ENCODE measurements at places on chromosomes 12 and 14.

GRCh38 chr12:95996034-95996658 is at the start of gene HAL:
HAL (minus strand) TSS chr12:95996344; CDS start chr12:95995910, 434 bp downstream.
- DNase-seq, result no peak

GRCh38 chr12:132139912-132140311 is 4.2 kb downstream of the DDX51 start:
- no peak for DNase-seq

DNA sequence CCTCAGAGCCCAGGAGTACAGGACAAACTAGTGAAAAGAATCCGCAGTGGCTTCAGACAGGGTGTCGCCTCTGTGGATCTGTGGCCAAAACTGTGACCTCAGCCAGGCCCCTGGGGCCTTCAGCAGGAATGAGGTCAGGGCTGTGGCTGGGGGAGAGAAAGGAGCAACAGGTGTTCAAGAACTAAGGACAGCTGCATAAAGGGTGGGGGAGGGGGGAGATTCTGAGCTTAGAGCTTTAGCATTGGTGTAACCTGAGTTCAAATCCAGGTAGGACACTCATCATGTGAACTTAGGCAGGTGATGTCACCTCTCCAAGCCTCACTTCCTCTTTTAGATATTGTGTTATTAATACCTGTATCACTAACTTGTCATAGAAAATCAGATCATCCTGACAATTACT is 40.9 kb upstream of the CORO1C start:
- DNase-seq, result no peak

- peak; percentile 37 for DNase-seq
These were observed 1.4 kb upstream of the PWP1 start for GRCh38 chr12:107684029-107684795.

GRCh38 chr14:57814726-57815125 is 51.2 kb downstream of the SLC35F4 start:
- no peak for DNase-seq

DNA sequence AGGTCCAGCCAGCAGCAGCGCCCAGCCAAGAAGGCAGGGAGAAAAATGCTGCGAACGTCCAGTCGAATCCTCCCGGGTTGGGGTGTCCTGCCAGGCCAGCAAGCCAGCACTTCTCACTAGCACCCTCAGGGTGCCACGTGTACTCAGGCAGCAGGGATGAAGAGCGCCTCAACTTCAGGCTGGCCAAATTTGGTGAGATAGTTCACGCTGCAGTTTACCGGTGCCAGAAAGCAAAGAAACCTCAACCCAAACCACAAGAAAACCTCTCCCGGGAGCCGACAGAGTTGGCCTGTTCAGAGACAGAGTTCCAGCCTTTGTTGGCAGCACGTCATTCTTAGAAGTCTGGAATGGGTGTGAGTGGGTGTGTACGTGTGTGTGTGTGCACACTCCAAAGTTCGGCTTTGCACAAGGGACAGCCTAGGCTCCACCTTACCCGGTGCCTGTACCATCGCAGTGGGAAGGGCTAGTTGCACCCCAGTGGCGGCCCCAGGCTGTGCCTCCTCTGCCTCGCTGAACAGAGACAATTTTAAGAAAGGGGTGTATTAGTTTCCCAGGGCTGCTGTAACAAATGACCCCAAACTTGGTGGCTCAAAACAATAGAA is 42.1 kb downstream of the ELK3 start:
- no peak for DNase-seq

- no peak for DNase-seq
These were observed 528.6 kb downstream of the FUT8 start for GRCh38 chr14:65941091-65941490.

DNA sequence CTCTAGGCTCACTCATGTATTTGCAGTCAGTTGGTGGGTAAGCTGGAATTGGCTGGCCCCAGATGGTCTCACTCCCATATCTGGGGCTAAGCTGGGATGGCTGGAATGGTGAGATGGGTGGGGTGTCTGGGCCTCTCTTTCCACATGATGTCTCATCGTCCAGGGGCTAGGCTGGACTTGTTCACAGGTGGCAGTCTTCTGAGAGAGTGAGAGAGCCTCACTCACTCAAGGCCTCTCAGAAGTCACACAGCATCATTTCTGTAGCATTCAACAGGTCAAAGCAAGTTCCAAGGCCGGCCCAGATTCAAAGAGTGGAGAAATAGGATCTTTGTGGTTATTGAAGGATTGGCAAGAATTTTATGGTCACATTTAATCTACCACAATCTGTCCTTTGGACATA is 102.7 kb downstream of the UNC79 start:
- DNase-seq, result no peak

DNA sequence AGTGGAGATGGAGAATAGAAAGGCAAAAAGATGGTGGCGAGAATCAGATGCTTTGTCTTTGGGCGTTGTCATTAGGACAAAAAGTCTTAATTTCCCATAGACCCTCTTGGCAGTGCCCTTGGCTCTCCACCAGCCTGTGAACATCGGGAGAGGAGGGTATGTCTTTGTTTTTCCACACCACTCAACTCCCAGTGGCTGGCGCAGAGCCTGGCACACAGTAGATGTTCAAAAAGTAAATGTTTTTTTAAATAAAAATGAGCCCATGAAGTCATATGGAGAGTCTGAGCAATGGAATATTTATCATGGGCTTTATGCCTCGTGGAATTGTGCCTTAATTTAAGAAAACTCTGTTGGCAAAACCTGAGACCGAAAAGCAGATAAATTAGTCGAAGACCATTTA is 90.4 kb downstream of the SRGAP1 start:
- no peak for DNase-seq

- no peak for DNase-seq
These were observed 176.1 kb downstream of the KTN1 start for GRCh38 chr14:55756078-55756477.

DNA sequence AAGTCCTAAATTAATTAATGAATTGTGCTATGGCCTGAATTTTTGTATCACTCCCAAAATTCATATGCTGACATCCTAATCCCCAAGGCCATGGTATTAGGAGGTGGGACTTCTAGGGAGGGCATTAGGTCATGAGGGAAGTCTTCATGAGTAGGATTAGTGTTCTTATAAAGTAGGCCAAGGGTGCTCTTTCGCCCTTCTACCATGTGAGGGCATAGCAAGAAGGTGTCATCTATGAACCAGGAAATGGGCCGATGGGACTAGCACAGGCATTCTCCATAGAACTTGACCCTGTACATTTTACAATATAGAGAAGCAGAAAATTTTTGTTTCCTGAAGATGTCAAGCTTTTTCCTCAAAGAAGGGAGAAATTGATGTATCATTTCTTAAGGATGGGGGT is 12.5 kb downstream of the SYT10 start:
- DNase-seq, result no peak

DNA sequence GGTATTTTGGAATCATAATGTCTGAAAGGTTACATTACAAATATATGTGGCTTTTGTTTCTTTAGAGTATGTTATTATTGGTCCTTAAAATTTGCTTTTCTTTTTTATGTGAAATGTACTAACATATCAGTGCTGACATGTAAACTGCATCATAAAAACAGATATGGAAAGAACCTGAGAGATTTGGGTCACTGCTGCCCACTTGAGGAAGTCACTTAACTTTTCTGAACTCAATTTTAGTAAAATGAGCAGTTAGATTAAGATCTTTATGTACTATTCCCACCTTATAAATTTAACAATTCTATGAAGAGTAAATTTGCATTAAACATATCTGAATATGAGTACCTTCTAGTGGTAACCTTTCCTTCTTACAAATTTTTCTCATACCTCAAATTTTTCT is 7.5 kb downstream of the PTGR2 start:
- no peak for DNase-seq
